ENCODE measurements at places on chromosomes 13 and 19.
A peak's percentile ranks its signal among the peaks of the same experiment; 100 is the strongest.

- no peak for DNase-seq
These were observed 16.8 kb downstream of the CCL25 start for GRCh38 chr19:8069096-8069973.

DNA sequence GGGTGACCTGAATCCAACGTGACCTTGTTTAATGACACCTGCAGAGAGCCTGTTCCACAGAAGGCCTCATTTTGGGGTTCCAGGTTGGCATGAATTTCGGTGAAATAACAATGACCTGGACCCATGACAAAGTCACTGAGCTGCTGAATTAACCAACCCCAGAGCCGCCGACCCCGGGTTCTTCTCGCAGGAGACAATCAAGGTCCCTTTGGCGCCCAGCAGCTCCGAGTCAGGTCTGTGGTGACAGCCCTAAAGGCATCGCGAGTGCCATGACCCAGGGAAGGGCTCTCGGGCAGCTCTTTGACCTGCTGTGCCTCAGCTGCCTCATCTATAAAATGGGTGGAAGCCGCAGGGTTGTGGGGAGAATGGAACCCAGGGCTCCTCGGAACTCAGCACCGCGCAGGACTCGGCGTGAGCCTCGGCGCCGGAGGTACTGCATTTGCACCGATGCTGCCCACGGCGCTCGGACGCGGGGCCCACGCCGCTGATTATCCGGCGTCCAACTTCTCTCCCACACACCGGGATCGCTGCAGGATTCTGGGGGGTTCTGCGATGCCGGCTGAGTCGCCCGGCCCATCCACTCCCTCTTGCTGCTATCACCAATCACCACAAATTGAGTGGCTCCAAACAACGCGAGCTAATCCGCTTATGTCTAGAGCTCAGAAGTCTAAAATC is 5.7 kb downstream of the SHC2 start:
- no peak for DNase-seq

GRCh38 chr13:97141564-97142005 is 80.5 kb upstream of the MBNL2 start:
- peak; percentile 87 for DNase-seq

DNA sequence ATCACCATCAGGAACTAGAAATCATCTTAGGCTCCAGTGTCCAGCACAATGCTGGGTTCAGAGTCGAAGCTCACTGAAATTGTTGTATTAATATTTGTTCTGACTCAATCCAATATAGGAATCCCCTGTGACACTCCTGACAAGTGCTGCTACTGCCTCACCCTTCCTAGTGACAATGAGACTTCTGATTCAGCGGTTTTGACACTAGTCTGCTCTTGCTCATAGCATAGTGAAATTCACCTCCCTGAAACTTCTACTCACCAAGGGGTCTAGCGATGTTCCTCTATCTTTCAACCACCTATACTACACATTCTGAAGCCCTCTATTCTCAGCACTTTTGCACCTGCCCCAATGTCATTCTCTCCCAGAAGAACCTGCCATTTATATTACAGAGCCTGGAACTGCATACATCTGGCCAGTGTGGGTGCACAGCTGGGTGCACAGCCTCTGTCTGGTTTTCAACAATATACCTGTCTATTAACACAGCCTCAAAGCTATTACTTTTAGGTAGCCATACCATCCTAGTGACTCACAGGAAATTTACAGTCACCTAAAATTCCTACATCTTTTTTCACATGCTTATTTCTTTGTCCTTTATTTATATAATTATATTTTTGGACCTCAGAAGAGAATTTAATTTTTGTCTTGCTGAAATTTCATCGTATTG is 88.3 kb downstream of the DOCK9 start:
- no peak for DNase-seq

GRCh38 chr13:21930536-21930935 is 259.7 kb downstream of the FGF9 start:
- no peak for DNase-seq

DNA sequence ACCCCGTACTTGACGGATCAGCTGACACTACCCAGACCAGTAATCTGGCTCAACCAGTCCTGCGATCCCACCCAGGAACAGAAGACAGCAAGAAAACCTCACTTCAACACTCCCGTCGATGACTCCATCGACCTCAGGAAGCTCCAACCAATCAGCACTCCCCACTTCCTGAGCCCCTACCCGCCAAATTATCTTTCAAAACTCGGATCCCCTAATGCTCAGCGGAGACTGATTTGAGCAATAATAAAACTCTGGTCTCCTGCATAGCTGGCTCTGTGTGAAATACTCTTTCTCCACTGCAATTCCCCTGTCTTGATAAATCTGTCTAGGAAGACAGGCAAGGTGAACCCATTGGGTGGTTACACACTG is 1.2 kb downstream of the LSM4 start:
- DNase-seq = no peak

GRCh38 chr19:8403098-8403819 is 9.8 kb upstream of the MARCHF2 start:
- no peak for DNase-seq

GRCh38 chr13:33575378-33575777 is 242.6 kb upstream of the RFC3 start:
- DNase-seq = no peak

- DNase-seq = no peak
These were observed 66.6 kb upstream of the C1QTNF9B start for GRCh38 chr13:23963947-23964346.

- no peak for DNase-seq
These were observed 103.5 kb upstream of the SPRY2 start for GRCh38 chr13:80444240-80445015.
